ENCODE measurements at places on chromosomes 3 and 15.

DNA sequence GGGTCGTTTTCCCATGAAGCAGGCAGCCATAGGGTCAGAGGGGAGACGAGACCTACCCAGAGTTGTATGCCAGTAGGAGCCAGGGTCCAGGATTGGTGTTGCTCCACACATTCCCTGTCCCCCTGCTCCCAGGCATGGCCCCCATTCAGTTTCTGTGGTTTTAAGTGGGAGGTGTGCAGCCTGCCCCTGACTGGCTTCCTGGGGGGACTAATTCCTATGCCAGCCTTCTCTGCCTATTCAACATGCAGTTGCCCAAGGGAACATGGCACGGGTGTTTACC is 126.3 kb downstream of the EEFSEC start:
- no peak for DNase-seq

DNA sequence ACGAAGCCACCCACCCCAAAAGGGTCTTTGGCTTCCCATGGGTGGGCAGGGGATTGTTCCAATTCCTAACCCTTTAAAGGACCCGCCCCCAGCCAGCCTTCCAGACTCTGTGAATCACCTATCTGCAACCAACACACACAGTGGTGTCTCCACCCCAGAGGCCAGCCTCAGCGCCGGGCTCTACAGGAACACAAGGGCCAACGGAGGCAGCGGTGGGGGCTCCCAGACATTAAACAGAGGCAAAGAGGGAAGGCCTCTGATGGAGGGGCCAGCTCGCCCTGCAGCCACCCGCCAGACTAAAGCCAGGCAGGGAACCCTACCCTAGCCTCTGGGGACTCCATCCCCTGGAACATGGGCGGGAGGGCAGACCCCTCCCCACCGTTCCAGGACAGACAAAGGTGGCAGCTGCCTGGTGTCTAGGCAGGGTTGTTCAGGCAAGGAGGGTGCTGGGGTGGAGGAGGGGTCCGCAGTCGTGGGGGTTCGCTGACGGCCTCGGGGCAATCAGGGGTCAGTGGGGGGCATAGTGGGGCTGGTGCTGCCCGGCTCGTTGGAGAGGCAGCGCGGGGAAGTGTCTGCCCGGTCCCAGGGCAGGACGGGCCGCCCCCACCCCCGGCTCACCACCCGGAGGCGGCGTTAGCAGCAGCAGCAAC is 448 bp downstream of the SHISA5 start:
- no peak for DNase-seq

DNA sequence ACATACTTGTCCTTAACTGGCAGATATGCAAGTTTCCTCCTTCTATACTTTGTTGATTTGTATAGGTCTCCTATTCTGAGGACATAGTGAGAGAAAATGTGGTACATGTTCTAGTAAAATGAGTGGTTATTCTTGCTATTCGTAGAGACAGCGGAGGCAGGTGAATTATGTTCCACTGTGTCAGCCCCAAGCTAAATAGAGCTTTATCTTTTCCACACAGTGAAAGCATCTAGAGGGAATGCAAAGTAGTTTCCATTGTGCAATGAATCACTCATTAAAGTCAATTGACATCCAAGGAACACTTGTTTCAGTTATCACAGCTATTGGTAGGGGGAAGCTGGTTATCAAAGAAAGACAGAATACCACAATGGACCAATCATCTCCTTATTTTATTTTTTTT is 262.4 kb downstream of the NLGN1 start:
- no peak for DNase-seq

- DNase-seq = no peak
Measured at GRCh38 chr3:49779358-49780079, 6.8 kb downstream of the IP6K1 start.

GRCh38 chr3:64561325-64561843 is 126.4 kb downstream of the ADAMTS9 start:
- no peak for DNase-seq

Data from AG09319 (cell line).